LNCaP clone FGC (cell line): ENCODE measurements at places on chromosomes 3 and 15.
A peak's percentile ranks its signal among the peaks of the same experiment; 100 is the strongest.

DNA sequence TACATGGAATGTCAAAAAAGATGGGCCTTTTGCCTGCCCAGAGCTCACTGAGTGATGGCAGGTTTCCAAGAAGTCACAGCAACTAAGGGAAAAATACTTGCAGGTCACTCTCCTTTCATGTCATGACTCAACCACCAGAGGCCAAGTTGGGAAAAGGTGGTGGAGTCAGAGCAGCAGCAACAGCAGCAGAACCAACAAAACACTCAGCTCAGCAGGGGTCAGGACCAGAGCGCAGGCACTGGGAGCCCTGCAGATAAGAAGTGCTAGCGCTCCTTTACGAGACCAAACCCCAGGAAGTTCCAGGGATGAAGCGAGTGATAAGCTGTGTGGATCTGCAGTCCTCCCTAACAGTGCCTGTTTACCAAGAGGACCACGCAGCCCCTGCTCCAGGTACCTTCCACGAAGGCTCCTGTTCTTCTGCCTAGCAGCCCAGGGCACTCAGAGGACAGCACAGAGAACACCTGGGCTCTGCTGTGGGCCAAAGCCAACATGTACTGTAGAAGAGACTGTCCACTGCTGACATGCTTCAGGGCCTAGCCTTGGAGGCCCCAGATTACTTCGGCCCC lies 26.0 kb downstream of the POC1A start:
- peak; percentile 65 for DNase-seq

DNA sequence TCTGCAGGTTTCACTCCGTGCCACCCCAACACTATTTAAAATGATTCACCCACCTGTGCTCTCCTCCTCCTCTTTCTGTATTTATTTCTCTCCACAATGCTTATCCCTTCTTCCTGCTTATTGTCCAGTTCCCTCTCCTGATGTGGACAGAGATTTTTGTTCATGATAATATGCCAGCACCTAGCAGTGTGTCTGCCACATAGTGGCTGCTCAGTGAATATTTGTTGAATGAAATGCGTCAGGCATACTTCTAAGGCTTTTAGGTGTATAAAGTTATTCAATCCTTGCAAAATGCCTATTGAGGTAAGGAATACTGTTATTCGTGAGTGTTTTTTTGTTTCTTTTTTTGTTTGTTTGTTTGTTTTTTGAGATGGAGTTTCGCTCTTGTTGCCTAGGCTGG lies 67.5 kb upstream of the MME start:
- DNase-seq: no peak

- peak; percentile 4 for DNase-seq
Observed at GRCh38 chr3:37562876-37563275, 298.8 kb upstream of the CTDSPL start.

GRCh38 chr15:81189583-81190283 lies 6.9 kb upstream of the IL16 start:
- no peak for DNase-seq

DNA sequence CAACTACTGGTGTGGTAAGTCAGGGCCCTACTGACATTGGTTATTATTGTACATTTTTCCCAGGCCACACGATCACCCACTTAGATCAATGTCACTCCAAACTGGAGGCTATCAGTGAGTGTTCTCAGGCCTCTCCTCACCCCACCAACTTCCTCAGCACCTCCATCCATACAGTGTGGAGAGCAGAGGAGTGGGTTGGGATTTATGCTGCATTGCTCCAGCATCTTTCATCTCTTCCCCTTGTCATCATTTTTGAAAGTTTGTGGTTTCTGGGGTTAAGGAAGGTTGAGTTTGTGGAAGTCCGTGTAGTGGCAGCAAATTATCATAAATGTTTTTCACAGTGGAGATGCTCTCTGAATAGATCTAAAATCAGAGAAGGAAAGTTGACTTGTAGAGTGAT lies 60.2 kb downstream of the TLNRD1 start:
- no peak for DNase-seq

DNA sequence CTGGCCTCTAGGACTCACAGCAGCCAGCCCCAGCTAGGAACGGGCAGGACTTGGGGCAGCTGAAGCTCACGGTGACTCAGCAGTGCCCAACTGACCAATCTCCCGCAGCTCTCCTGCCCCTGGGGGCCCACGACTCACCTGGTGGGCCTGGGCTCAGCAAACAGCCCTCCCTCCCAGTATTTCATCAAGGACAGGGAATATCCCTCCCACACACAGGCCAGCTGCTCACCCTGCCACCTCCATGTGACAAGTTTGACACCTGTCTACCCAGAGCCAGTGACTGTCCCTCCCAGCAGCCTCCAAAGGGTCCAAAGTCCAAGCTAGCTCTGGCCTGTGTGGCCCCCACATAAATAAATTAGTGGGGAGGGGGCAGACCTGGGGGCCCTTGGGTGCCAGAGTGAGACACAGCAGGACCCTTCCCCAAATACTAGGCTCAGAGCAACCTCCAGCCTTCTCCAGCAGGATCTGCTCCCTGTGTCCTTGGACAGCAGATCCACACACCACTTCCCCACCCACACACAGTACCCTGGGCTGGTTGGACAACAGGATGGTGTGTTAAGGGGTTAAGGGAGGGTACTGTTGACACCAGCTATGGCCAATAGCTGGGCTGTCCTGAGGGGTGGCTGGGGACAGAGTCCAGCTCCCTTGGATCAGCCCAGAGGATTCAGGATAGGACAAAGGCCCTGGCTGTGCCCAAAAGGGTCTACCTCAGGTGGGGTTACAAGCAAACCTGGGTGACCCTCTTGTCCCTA lies 4.3 kb downstream of the GNAT1 start:
- DNase-seq: no peak

DNA sequence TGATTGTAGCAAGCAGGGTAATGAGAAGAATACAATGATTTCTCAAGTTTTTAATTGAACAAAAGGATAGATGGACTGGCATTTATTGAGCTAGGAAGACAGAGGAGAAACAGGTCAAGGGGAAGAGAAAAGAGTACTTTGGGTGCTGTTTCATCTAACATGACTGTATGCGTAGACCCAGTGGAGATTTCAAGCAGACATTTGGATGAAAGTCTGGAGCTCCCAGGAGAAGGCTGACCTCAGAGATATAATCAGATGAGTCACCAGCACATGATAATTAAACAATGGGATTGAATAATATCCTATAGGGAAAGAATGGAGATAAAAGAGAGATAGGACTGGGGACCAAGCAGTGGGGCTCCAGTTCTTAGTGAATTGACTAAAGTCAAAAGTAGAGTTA lies 194.9 kb downstream of the ARRDC4 start:
- DNase-seq: no peak

GRCh38 chr3:5144316-5144994 lies 22.4 kb downstream of the ARL8B start:
- DNase-seq: peak; percentile 62

DNA sequence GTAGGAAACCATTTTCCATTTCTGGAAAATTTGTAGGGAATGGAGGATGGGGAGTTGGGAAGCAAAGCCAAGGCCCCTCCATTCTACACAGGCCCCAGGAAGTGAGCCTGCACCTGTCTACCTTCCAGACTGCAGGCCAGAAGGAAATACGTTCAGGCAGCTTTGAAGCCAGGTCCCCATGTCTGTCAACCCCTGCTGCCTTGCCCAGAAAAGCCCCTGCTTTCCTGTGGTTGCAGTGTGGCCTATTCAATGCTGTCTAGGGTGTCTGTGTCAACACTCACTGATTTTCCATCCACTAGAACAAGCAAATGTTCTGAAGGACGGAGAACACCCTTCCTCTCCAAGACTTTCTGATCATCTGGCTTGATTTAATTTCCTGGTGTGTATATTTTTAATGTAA lies 281.9 kb downstream of the TLE3 start:
- no peak for DNase-seq

DNA sequence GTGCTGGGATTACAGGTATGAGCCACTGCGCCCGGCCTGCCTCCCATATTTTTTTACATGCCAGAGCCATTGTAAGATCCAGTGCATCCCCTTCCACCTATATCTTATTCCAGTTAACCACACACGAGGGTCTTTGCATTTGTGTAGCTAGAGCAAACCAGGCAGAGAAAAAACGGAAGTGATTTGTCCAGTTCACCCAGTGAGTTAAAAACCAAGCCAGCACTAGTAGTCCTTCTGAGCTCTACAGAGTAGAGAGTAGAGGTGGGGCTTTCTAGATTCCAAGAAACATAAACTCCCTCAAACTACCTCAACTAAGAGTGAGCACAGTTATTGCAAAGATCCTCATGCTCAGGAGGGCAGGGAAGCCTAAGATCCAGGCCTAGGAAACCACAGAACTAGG lies 34.7 kb downstream of the TMEM158 start:
- DNase-seq: no peak

GRCh38 chr3:67472674-67473201 lies 181.7 kb downstream of the SUCLG2 start:
- no peak for DNase-seq

GRCh38 chr3:119893769-119894168 lies 111.9 kb downstream of the NR1I2 start:
- no peak for DNase-seq

DNA sequence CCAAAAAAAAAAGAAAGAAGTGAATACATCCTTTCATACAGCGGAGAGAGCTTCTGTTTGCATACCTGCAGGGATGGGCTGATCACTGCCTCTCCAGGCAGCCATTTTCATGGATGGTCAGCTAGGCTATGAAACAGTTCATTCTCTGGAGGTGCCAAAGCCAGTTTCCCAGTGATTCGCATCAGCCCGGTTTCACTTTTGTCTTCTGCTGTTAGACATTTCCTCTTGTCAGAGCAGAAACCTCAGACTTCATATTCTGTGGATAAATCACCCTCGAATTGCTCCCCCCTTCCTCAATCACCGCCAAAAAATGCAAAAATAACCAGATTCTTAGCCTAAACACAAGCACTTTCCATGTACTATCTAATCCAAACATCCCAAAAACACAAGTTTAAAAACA lies 225.6 kb downstream of the ADAMTS9 start:
- no peak for DNase-seq

- DNase-seq: no peak
Observed at GRCh38 chr3:45060165-45060892, 34.2 kb downstream of the CLEC3B start.

- DNase-seq: no peak
Observed at GRCh38 chr3:116093374-116093773, 351.9 kb downstream of the LSAMP start.

GRCh38 chr15:88480981-88481380 lies 13.5 kb downstream of the MRPS11 start:
- no peak for DNase-seq

- no peak for DNase-seq
Observed at GRCh38 chr3:56096999-56097398, 371.3 kb downstream of the ERC2 start.

DNA sequence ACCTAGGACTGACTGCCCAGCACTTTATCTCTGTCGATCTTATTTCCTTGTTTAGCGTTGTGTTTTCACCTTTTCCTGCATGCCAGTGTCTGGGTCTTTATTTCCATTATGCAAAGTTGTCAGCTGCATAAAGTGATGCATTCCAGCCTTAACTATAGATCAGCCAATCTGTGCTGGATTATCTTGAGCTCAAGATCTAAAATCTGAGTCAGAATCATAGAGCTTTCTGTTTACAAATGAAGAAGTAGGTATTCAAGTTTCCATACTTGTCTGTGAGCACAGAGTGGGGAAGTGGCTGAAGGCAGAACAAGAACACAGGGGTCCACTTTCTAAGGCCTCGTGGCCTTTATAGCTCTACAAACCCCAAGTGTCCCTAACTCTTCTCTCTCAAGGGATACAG lies 82.4 kb upstream of the PLCL2 start:
- DNase-seq: no peak

- no peak for DNase-seq
Observed at GRCh38 chr15:69939513-69940440, 157.9 kb downstream of the TLE3 start.

GRCh38 chr3:22419261-22419660 lies 668.3 kb upstream of the ZNF385D start:
- DNase-seq: no peak

DNA sequence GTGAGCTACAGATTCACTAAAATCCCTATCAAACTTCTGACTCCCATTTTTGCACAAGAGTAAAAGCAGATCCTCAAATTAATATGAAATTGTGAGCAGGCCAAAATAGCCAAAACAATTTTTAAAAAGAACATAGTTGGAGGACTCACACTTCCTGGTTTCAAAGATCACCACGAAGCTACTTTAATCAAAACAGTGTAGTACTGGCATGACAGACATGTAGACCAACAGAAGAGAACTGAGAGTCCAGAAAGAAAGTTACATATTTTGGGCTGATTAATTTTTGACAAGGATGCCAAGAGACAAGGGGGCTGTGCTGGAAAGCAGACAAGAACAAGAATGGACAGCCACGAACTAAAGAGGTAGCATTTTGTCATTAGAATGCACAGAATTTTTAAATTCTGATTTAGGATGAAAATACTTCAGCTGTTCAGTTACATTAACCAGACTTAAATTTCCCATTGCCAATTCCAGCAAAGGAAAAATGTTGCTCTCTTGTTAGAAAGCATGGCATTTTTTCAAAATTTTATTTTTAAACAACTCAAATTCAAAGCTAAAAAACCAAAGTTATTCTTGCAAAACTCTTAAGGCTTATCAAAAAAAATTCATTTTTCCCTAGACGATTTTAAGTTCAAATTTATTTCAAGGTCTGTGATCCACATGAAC lies 14.0 kb downstream of the RYK start:
- DNase-seq: no peak

DNA sequence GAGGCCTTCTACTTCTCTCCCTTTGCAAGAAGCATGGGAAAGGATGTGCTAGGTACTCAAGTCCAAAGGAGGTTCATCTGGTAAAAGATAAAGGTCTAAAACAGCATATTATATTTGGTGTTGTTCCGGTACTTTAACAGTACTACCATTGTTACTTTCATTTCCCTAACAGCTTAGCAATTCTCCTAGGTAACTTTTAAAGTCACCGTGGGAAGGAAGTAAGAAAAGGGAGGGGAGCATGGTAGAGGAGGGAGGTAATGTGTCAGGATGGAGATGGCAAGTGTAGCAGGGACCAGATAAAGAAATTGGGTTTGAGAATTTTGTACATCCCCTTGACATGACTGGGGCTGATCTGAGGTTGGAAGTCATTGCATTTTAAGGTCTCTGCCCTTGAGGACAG lies 89.4 kb upstream of the SKOR1 start:
- DNase-seq: no peak

GRCh38 chr3:70646635-70647034 lies 334.2 kb upstream of the MDFIC2 start:
- DNase-seq: no peak

- no peak for DNase-seq
Observed at GRCh38 chr3:98730338-98730737, 32.8 kb upstream of the ST3GAL6 start.

DNA sequence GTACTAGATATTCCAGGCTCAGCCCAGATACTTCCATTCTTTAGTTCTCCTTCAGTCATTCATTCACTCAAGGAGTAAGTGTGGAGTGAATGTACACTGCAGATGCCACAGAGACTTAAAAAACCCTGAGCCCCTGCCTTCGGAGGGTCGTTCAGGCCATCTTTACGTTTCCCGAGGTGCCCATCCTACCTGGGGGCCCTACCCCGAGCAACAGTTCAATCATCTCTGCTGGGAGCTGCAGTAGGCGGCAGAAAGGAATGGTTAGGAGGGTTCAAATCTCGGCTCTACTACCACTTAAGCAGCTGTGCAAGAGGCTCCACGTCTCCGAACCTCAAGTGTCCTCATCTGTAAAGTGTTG lies 613 bp downstream of the SEC13 start:
- no peak for DNase-seq

- no peak for DNase-seq
Observed at GRCh38 chr3:157113832-157114505, 46.0 kb downstream of the CCNL1 start.
